ENCODE measurements at places on chromosomes 13 and 19. TPM values are rescaled to one million over a fixed set of nuclear protein-coding genes. Genes with fewer than 3 reads are reported as not detected.
A peak's percentile ranks its signal among the peaks of the same experiment; 100 is the strongest.

The OLFM4 gene
- total RNA-seq = 16.9 TPM

The ANKLE1 gene
- 5.9 TPM for total RNA-seq

The RNF225 gene
- 1.0 TPM for total RNA-seq

The MISP3 gene
- 3.1 TPM for total RNA-seq

The TRAPPC6A gene
- 36.7 TPM for total RNA-seq

The ZNF846 gene
- total RNA-seq = 9.8 TPM

The LHFPL6 gene
- total RNA-seq = 31.7 TPM

The ZNF91 gene
- 110 TPM for total RNA-seq

The CYP2B6 gene
- 1.2 TPM for total RNA-seq

The PNMA8A gene
- total RNA-seq = 21.9 TPM

The ERICH6B gene
- total RNA-seq = not detected

GRCh38 chr13:106986033-106986484 lies 418.1 kb upstream of the ARGLU1 start:
- DNase-seq = no peak
- no peak overlapping the region for H3K4me3 ChIP-seq
- H3K27me3 ChIP-seq = no peaks in the 10 kb centered on the region
- H3K27ac ChIP-seq = no peak overlapping the region
- H3K36me3 ChIP-seq = no peaks in the 10 kb centered on the region
- H3K4me1 ChIP-seq = peaks cover 26% of the 10 kb centered on the region

- no peak for DNase-seq
- peaks cover 11% of the 10 kb centered on the region for H3K36me3 ChIP-seq
- H3K4me1 ChIP-seq = peaks cover 6% of the 10 kb centered on the region
- no peak overlapping the region for H3K4me3 ChIP-seq
These were observed 178.2 kb downstream of the ENOX1 start for GRCh38 chr13:43608400-43609137.

- H3K4me3 ChIP-seq = peak overlapping the region; percentile 67
- H3K36me3 ChIP-seq = peaks cover 3% of the 10 kb centered on the region
- peaks cover 31% of the 10 kb centered on the region for H3K4me1 ChIP-seq
- no peak for DNase-seq
- peak overlapping the region; percentile 70 for H3K27ac ChIP-seq
- no peaks in the 10 kb centered on the region for H3K27me3 ChIP-seq
These were observed 3.3 kb downstream of the PPP5C start for GRCh38 chr19:46350029-46350757.

- H3K36me3 ChIP-seq = peaks cover 8% of the 10 kb centered on the region
- peaks cover 16% of the 10 kb centered on the region for H3K4me1 ChIP-seq
- DNase-seq = no peak
- H3K27ac ChIP-seq = no peak overlapping the region
These were observed 5.7 kb downstream of the SHISA7 start for GRCh38 chr19:55437410-55437809.

DNA sequence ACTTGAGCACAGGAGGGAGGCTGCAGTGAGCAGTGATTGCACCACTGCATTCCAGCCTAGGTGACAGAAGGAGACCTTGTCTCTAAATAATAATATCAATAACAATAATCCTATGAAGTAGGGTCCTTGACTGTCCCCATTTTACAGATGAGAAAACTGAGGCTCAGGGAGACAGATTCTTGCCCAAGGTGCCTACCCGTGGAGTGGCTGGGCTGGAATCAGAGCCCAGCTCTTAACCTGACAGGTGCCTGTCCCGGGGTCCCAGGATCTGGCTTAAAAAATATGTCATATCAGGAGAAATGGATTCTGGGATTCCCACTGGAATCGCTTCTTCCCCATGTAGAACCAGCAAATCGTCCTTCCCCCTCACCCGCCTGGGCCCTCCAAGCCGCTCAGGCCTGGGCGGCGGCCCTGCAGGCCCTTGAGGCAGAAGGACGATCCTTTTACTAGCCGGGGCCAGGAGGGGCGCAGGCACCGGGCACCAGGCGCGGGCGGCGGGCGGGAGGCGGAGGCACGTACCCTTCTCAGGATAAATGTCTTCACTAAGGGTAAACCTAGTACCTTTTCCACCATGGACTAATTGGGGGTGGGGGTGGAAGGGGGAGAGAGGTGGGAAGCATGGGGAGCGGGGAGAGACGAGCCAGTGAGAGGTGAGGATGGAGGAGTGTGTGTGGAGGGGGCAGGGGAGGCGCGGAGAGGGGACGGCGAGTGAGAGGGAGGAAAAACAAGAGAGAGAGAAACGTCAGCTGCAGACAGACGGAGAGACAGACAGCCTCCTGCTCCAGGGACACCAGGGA lies 60.6 kb downstream of the COLGALT1 start:
- H3K27ac ChIP-seq = no peak overlapping the region
- no peaks in the 10 kb centered on the region for H3K4me1 ChIP-seq
- H3K27me3 ChIP-seq = peaks cover 8% of the 10 kb centered on the region

- no peaks in the 10 kb centered on the region for H3K36me3 ChIP-seq
- no peak overlapping the region for H3K4me3 ChIP-seq
- DNase-seq = peak; percentile 51
- H3K4me1 ChIP-seq = peaks cover 9% of the 10 kb centered on the region
These were observed 23.0 kb upstream of the TFDP1 start for GRCh38 chr13:113561417-113562084.

DNA sequence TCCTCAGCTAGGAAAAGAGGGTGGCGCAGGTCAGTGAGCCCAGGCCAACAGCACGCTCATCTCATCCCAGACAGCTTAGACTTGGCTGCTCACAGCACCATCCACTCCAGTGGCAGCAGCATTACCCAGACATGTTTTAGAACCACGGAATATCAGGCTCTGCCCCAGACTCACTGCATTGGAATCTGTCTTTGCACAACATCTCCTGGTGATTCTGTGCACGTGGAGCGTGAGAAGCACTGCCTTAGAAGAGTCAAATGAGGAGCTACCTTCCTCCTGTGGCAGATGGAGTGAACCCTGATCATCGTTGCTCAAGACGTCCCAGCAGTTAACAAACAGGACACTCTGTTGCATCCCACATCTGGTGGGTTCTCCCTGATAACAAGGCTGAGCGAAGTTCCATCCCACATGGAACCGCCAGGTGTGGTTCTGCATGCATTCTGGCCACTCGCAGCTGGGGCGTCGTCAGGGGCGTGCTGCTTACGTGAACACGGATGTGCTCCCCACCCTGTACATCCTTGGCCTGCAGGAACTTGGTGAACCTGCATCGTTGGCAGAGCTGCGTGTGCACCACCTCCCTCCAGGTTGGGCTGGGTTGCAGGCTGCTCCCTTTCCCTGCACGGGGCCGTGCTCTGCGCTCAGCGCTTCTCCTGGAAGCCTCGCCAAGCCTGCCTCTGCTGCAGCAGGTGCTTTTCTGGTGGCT lies 25.2 kb upstream of the ATP11A start:
- H3K27ac ChIP-seq = no peak overlapping the region
- H3K27me3 ChIP-seq = no peaks in the 10 kb centered on the region
- no peak overlapping the region for H3K4me3 ChIP-seq
- no peaks in the 10 kb centered on the region for H3K36me3 ChIP-seq

GRCh38 chr19:315811-316210 lies 24.6 kb upstream of the PLPP2 start:
- H3K4me1 ChIP-seq = no peaks in the 10 kb centered on the region
- no peak overlapping the region for H3K4me3 ChIP-seq
- H3K27ac ChIP-seq = no peak overlapping the region
- no peak for DNase-seq
- H3K27me3 ChIP-seq = no peaks in the 10 kb centered on the region
- peaks cover 34% of the 10 kb centered on the region for H3K36me3 ChIP-seq

DNA sequence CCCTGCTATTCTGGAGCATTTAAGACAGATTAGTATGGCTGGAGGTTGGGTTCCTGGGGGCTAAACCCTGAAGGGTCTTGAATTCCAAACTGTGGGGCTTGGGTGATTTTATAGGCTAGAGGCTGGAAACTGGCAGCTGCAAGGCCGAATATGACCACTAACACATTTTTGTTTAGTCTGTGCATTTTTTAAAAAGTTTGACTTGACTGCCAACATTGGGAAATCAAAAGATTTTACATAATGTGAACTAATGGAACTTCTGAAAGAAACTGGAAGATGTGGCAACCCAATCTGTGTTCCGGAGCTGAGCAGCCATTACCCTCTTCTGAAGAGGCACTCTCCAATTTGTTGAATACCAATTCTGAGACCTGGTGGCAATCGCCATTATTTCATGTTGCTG lies 5.1 kb downstream of the ZNF784 start:
- peaks cover 9% of the 10 kb centered on the region for H3K4me1 ChIP-seq
- no peak for DNase-seq
- H3K27ac ChIP-seq = no peak overlapping the region
- H3K36me3 ChIP-seq = peaks cover 8% of the 10 kb centered on the region
- H3K27me3 ChIP-seq = no peaks in the 10 kb centered on the region

DNA sequence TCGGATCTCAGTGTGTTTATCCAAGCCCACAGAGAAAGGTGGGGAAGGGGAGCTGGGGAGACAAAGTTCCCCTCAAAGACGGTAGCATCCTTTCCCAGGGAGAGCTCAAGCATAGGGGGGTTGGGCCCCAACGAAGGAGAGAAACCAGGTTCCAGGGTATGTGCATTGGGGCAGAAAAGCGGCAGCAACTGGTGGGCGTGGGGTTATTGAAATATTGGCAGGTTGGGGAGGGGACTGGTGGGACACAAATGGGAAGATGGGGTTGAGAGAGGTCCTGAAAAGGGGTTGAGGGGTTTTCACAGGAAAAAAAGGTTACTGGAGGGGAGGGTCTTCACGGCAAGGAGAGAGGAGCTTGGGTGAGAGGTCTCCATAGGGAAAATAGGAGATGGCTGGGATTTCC lies 1.0 kb downstream of the ASF1B start:
- H3K4me1 ChIP-seq = peaks cover 32% of the 10 kb centered on the region
- no peaks in the 10 kb centered on the region for H3K36me3 ChIP-seq
- peak overlapping the region; percentile 29 for H3K27ac ChIP-seq
- H3K4me3 ChIP-seq = peak overlapping the region; percentile 94

- no peak overlapping the region for H3K4me3 ChIP-seq
- DNase-seq = no peak
- H3K36me3 ChIP-seq = peaks cover 4% of the 10 kb centered on the region
- H3K4me1 ChIP-seq = peaks cover 16% of the 10 kb centered on the region
These were observed 156.3 kb downstream of the DCT start for GRCh38 chr13:94322925-94323763.

- no peaks in the 10 kb centered on the region for H3K36me3 ChIP-seq
- H3K4me1 ChIP-seq = no peaks in the 10 kb centered on the region
- H3K27me3 ChIP-seq = no peaks in the 10 kb centered on the region
- DNase-seq = no peak
- H3K4me3 ChIP-seq = no peak overlapping the region
- no peak overlapping the region for H3K27ac ChIP-seq
These were observed 386.8 kb upstream of the DACH1 start for GRCh38 chr13:72253754-72254153.

DNA sequence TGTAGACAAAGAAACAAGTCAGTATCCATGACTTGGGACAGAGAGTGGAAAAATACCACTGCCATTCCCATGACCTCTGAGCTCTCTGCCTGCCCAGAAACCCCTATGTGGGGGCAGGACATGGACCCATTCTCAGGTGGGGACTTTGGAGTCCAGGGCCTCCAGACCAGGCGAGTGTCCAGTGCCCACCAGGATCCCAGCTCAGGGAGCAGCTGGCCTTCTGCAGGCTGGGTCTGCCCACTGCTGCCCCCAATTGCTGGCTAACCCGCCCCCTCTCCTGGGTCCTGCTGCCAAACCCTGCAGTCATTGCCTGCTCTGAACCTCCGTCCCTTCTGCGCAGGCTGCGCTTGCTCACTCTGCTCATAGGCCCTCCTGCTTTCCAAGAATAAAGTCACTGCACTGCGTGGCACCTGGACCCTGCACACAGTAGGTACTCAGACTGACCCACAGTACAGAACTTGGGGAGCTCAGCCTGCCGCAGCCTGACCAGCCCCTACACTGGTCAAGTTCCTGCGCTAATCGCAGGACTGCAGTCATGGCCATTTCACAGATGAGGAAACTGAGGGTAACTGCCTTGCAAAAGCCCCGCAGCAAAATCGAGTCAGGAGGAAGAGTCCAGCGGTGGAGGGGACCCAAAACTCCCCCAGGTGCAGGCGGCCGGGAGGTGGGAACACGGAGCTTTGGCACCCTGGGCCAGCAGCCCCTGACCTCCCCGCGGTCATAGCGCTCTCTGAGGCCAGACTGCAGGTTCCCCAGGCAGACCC lies 774 bp downstream of the SLC7A10 start:
- peaks cover 75% of the 10 kb centered on the region for H3K27me3 ChIP-seq
- no peak overlapping the region for H3K27ac ChIP-seq
- H3K36me3 ChIP-seq = peaks cover 6% of the 10 kb centered on the region
- peak overlapping the region; percentile 69 for H3K4me3 ChIP-seq

DNA sequence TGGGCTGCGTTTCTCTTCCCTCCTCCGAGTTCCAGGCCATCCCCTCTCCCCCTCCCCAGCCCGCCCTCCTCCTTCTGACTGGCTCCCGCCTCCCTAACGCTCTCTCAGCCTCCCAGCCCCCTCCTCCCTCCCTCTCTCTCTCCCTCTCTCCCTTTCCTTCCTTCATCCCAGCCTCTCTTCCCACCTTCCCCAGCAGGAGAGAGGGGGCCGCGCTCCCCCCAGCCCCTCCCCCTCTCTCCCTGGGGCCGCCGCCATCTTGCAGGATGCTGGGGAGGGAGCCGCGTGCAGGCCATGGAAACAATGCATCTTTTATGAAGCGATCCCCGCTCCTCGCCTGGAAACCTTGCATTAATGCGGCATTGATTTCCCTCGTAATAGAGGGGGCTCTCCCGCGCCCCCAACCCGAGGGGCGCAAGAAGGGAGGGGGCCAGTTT lies 42.6 kb upstream of the ADGRL1 start:
- H3K36me3 ChIP-seq = no peaks in the 10 kb centered on the region

DNA sequence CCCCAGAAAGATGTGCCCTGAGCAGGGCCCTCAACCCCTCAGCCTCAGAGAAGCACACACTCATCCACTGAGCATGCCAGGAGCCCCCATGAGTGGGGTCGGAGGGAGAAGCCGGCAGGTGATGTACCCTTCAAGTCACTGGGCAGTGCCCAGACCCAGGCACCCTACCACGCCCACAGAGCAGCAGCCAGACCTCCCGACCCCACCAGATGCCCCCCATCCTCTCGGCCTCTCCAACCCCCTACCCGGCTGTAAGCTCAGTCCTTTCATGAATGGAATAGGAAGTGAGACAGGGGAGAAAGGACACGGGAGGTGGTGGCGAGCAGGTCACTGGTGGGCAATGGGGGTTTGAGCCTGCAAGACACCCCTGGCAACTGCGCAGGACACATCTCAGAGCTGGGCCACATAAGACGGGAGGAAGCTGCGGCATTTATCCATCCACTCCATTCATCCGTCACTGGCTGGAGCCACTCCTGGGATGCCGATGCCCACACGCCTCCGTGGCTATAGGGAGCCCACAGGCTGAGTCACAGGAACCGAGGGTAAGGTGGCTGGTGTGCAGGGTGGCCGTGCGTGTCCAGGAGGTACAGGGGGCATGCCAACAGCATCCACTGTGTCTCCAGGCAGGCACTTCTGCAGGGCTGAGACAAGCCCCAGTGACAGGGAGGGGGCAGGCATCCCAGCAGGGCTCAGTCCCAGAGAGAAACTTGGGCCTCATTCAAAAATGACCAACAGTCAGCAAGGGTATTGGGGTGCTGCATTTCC lies 23.8 kb upstream of the VSTM2B start:
- no peaks in the 10 kb centered on the region for H3K36me3 ChIP-seq
- no peaks in the 10 kb centered on the region for H3K4me1 ChIP-seq
- DNase-seq = no peak
- no peak overlapping the region for H3K4me3 ChIP-seq
- H3K27me3 ChIP-seq = peaks cover 5% of the 10 kb centered on the region

All from type B pancreatic cell (in vitro differentiated cells).